ENCODE measurements at places on chromosomes 16 and 17. TPM values are rescaled to one million over a fixed set of nuclear protein-coding genes. Genes with fewer than 3 reads are reported as not detected.

GRCh38 chr17:28712705-28713415 is 1.2 kb upstream of the PROCA1 start:
- H3K4me3 ChIP-seq: peak overlapping the region; percentile 83
- peak; percentile 28 for DNase-seq
- peaks cover 15% of the 10 kb centered on the region for H3K27me3 ChIP-seq
- peak overlapping the region; percentile 85 for H3K27ac ChIP-seq
- H3K4me1 ChIP-seq: peaks cover 13% of the 10 kb centered on the region
- H3K36me3 ChIP-seq: no peaks in the 10 kb centered on the region

DNA sequence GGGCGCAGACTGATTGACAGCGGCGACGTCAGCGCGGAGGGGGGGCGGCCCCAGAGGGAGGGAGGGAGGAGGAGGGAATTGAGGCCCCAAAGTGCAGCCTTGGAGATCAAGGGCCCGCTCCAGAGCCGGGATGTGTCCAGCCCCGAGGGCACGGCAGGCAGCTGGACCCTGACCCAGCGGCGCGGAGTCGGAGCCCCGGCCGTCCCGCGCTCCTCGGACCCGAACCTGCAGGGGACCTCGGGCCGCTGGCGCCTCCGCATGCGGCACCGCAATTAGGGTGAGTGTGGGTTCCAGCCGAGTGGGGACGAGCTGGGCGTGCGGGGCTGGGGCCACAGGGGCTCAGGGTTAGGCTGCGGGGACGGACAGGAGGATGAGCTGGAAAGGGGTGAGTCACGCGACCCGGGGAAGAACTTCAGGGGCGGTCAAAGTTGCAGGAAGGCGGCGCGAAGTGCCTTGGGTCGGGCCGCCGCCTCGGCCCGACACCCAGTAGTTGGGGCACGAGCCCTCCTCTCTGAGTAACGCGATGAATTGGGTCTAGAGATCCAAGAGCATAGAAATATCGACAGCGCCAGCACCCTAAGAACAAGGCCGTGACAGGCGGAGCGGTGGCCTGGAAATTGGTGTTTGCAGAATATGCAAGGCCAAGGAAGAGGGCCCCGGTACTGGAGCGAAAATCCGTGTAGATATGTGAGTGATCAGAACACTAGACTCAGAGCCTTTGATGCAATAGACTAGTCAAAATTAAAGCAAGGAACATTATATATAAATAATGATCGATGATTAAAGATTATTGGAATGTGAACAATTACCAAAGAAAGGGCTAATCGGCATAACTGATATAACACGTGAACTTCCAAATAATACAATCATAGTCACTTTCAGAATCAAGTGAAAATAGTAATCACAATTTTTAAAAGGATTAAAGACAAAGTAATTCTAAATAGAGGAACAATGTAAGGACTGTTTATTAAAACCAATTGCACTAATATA is at the start of gene TBX4:
TSS of gene TBX4 (plus strand) at position 122 of the 990 bp plus-strand sequence. CDS start 4,069 bp downstream, outside the sequence.
- H3K4me1 ChIP-seq: peaks cover 14% of the 10 kb centered on the region
- no peak within 1 kb of the TSS for H3K27ac ChIP-seq
- no peak within 1 kb of the TSS for H3K4me3 ChIP-seq
- H3K27me3 ChIP-seq: peaks cover 46% of the 10 kb centered on the region
- peaks cover 4% of the 10 kb centered on the region for H3K36me3 ChIP-seq

- no peaks in the 10 kb centered on the region for H3K36me3 ChIP-seq
- H3K4me1 ChIP-seq: no peaks in the 10 kb centered on the region
- peaks cover 5% of the 10 kb centered on the region for H3K27me3 ChIP-seq
- no peak overlapping the region for H3K4me3 ChIP-seq
- DNase-seq: no peak
Observed at GRCh38 chr16:78844682-78845081, 745.2 kb downstream of the WWOX start.

DNA sequence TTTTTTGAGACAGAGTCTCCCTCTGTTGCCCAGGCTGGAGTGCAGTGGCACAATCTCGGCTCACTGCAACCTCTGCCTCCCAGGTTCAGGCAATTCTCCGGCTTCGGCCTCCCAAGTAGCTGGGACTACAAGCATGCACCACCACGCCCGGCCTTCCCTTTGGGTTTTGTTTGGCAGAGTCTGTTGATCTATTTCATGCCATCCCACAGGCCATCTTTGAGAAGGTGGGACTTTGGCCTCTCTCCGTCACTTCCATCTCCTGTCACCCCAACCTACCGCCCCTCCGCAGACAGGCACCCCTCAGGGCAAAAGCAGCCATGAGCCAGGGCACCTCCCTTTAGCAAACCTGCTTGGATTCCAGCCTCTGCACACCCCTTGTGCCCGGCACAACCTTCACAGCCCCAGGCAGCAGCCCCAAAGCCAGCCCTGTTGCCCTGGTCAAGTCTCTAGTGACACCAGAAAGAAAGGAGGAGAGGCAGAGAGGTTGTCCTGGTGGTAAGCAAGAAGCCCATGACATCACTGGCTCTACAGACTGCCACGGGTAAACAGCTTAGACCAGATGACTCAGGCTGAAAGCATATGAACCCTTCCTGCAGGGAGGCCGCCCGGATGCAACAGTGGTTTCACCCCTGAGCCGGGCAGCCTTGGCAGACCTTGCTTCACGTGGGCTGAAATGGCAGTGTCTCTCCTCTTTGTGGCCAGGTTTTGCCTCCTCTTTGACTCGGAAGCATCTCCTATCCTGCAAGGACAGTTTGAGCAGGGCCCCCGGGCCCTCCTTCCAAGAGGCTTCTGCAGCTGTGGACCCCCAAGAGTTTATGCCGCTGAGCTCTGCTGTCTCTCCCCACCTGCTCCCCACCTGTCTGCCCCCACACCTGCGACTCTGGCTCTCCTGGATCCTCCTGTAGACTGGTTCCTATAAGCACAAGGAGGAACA is 8.1 kb upstream of the TIMP2 start:
- peak overlapping the region; percentile 28 for H3K4me3 ChIP-seq
- H3K27ac ChIP-seq: peak overlapping the region; percentile 60
- no peaks in the 10 kb centered on the region for H3K36me3 ChIP-seq
- no peaks in the 10 kb centered on the region for H3K27me3 ChIP-seq
- H3K4me1 ChIP-seq: peaks cover 10% of the 10 kb centered on the region

- H3K27ac ChIP-seq: no peak overlapping the region
- H3K4me1 ChIP-seq: peaks cover 19% of the 10 kb centered on the region
- DNase-seq: no peak
Observed at GRCh38 chr17:80214878-80215210, 5.3 kb downstream of the SGSH start.

DNA sequence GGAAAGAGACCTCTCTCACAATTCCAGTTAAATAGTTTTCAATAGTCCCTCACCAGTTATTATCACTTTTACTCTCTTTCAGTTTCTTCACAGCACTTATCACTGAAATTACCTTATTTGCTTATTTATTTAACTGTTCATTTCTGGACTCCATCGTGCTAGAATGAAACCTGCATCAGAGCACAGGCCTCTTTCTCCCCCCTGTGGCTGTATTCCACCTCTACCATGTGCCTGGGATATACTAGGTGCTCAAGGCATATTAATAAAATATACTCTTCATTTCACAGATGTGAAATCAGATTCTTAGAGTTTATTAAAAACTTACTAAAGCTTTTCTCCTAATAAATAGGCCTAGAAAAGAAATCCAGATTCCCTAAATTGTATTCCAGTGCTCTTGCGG is 308.9 kb upstream of the MON1B start:
- H3K27ac ChIP-seq: no peak overlapping the region
- H3K4me3 ChIP-seq: no peak overlapping the region
- H3K36me3 ChIP-seq: no peaks in the 10 kb centered on the region

GRCh38 chr17:78767806-78768205 is 14.3 kb downstream of the CYTH1 start:
- no peaks in the 10 kb centered on the region for H3K36me3 ChIP-seq
- no peak overlapping the region for H3K4me3 ChIP-seq
- peaks cover 26% of the 10 kb centered on the region for H3K4me1 ChIP-seq
- DNase-seq: no peak

DNA sequence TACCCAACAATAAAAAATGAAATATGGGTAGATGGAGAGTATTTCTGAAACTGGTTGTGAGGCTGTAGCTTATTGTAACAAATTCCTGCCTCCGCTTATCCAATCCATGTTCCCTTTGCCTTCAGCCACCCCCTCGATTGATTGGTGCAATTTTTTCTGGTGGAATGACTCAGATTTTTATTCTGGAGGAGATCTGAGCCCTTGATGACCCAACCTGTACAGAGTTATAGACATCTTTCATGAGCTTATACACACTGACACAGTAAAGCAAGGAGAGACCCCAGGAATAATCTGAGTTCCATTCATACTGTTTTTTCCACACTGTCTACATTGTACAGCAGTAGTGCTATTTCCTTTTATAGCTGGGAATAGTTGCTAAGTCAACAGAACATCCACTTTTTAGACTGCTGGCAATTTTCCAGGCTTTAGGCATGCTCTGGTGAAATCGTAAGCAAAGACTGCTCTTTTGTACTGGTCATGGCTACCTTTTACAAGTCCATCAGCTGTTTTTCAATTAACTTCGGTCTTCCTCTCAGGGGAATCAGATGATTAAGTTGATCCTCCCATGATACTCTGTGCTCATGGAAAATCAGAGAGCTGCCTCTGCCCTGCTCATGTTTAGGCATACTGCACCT is 30.1 kb downstream of the CCL4 start:
- no peaks in the 10 kb centered on the region for H3K27me3 ChIP-seq
- peaks cover 23% of the 10 kb centered on the region for H3K36me3 ChIP-seq
- H3K4me3 ChIP-seq: no peak overlapping the region
- peaks cover 39% of the 10 kb centered on the region for H3K4me1 ChIP-seq

DNA sequence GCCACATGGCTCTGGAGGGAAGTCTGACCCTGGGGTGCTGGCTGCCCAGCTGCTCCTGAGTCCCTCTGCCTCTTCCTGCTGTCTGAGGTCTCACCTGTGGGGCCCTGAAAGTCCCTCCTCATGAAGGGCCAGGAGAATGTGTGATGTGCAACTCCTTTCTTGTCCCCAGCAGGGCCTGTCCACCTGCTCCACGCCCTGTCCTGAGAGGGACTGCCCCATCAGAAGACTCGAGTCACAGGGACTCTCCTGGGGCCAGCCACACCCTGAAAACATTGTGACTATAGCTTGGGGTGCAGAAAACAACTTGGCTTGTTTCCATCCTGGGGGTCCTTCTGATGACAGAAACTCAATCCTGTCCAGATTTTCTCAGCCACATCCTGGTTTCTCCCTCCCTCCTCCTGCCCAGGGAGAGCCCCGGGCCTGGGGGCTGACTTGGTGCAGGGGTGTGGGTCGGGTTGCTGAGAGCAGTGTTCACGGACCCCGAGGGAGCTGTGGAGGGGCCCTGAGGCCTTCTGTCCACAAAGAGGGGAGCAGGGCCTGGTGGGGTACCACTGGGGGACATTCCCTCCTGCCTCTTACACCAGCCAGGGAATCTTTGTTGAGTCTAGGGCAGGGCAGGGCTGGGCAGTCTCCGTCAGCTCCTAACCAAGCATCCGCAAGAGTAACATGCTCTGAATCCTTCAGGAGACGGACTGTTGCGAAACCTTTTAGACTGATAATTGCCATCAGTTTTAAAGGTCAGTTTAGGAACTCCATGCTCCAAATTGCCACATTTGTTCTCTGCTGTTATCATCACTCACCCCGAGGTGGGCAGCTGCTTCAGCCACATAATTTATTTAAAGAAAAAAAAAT is 45.9 kb downstream of the NT5M start:
- DNase-seq: peak; percentile 57
- H3K4me3 ChIP-seq: no peak overlapping the region
- H3K4me1 ChIP-seq: no peaks in the 10 kb centered on the region
- H3K36me3 ChIP-seq: no peaks in the 10 kb centered on the region

DNA sequence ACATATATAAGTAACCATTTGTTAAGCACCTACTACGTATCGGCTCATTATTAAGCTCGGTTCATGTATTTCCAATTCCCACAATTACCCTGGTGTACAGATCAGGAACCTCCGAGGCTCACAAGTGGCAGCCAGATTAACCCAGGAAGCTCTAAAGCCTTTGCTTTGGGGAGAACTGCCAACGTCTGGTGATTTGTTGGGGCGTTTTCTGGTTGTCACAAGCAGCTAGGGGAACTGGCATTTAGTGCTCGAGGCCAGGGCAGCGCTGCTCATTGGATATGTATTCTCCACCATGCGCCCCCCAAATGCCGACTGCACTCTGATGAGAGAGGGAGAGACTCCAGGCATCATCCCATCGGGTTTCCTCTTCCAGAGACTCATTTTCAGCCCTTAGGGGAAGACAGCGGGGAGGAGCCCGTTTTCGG is 541 bp downstream of the ZNF18 start:
- no peaks in the 10 kb centered on the region for H3K36me3 ChIP-seq
- peak overlapping the region; percentile 92 for H3K27ac ChIP-seq
- peaks cover 9% of the 10 kb centered on the region for H3K4me1 ChIP-seq
- H3K27me3 ChIP-seq: peaks cover 7% of the 10 kb centered on the region
- peak overlapping the region; percentile 99 for H3K4me3 ChIP-seq
- no peak for DNase-seq

GRCh38 chr17:57110579-57111325 is 25.7 kb downstream of the AKAP1 start:
- H3K36me3 ChIP-seq: no peaks in the 10 kb centered on the region
- no peak for DNase-seq
- H3K4me3 ChIP-seq: no peak overlapping the region
- no peak overlapping the region for H3K27ac ChIP-seq
- no peaks in the 10 kb centered on the region for H3K27me3 ChIP-seq

DNA sequence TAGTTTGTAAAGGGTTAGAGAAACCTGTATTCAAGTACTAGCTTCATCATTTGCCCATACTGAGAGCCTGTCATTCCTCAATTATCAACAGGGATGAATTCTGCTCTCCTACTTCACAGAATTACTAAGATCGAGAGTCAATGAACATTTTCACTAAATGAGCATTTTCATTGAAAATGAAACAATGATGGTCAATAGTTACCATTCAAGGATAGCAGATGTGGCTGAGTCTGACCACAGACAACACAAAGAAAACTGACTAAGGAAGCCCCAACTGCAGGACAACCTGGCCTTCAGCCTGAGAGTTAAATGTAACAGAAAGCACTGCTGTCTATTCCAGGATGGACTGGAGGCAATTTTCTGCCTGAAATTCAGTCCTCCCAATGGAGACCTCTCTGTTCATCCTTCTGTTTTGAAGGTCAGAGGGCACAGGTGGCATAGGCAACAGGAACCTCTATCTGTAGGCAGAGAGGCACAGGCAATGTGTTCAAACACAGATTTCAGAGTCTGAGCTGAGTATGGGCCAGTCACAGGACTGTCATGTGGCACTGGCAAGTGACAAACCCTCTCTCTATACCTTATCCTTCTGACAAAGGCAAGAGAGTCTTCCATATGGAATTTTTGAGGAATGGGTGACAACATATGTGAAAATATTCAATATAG is 19.5 kb downstream of the TRAF4 start:
- H3K4me3 ChIP-seq: peak overlapping the region; percentile 41
- peak overlapping the region; percentile 73 for H3K27ac ChIP-seq
- H3K36me3 ChIP-seq: peaks cover 5% of the 10 kb centered on the region
- peaks cover 28% of the 10 kb centered on the region for H3K4me1 ChIP-seq
- H3K27me3 ChIP-seq: no peaks in the 10 kb centered on the region

DNA sequence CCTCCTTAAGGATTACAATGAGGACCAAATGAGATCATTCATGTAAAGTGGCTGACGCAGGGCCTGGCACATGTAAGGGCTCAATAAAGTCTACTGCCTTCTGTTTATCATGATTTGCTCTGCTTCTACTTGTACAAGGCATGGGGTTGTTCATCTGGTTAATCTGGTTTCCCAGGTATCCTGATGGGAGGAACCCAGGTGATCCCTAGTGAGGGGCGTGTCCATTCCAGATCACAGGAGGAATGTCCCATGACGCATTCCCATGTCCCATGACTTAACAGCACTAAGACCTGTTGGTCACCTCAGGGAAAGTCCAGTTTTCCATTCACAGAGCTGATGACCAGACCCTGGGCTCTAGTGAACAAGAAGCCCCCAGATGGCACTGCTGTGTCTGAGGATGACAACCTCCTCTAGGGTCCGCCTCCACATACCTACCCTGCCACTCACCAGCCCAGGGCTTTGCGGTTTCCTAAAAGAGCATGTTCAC is 11.5 kb upstream of the TPPP3 start:
- no peak overlapping the region for H3K4me3 ChIP-seq
- no peaks in the 10 kb centered on the region for H3K36me3 ChIP-seq
- DNase-seq: no peak
- peaks cover 10% of the 10 kb centered on the region for H3K27me3 ChIP-seq
- no peaks in the 10 kb centered on the region for H3K4me1 ChIP-seq

NAGPA gene
- total RNA-seq: 10.1 TPM
